ENCODE measurements at places on chromosomes 6 and 20.

DNA sequence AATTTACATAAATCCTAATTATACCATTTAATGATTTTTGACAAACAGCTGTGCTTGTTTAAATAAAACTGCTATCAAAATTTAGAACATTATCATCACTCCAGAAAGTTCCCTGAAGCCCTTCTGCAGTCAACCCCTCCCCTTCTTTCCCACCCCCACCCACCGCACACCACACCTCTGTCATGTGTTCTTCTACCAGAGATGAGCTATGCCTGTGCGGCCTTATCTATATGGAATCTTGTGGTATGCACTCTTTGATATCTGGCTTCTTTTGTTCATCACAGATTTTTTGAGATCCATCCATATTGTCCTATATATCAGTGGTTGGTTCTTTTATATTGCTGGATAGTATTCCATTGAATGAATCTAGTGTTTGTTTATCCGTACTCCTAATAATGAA lies 7.2 kb downstream of the MYLIP start:
- no peak for DNase-seq

DNA sequence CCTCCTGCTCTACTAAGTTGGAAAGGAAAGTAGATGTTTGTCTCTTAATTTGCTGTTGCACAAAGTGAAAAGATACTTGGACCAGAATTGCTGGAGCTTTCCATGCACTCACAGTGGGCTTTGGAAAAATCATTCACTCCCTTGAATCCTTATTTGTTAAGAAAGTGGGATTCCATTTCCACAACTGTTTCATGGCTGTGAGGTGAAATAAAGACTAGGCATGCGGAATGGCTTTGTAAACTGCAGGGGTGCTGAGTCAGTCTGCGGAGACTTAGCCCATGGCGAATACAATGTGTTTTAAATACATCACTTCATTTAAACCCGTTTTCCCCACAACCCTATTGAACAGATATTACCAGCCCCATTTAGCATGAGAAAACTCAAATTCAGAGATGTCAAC lies 36.8 kb upstream of the CLDN20 start:
- DNase-seq, result no peak

DNA sequence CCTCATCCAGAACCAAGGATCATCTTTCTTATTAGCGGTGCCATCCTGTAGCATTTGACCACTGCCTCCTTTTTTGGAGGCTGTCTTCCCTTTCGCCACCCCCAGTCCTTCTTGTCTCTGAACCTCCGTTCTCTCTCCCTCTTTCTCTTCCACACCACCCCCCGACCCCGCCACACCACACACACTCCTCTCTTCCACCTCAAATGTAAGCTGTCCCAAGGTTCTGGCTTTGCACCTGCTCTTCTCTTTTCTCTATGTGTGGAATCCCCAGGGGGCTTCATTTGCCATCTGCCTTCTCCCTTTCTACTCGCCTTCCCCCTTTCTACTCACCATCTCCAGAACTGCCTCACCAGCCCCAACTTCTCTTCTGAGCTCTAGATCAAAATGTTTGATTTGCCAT lies 111.3 kb upstream of the CDYL start:
- DNase-seq, result no peak

GRCh38 chr6:125346926-125347563 lies 45.3 kb upstream of the HDDC2 start:
- no peak for DNase-seq

DNA sequence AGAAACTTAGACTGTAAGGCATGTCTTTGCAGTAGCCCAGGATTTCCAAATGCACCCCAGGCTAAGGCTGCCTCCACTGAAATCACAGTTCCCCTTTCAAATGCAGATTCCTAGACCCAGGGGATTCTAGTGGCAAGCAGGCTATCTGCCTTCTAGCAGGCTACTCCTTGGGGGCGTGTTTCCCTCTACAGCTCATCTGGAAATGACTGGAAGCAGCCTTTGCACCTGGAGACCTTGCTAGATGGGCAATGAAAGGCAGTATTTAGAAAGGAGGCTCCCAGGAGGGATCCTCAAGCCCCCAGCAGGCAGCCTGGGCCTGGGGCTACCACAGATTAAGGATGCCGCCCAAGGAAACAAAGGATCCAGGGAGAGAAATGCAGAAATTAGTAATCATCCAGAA lies 26.0 kb upstream of the SYNDIG1 start:
- no peak for DNase-seq

DNA sequence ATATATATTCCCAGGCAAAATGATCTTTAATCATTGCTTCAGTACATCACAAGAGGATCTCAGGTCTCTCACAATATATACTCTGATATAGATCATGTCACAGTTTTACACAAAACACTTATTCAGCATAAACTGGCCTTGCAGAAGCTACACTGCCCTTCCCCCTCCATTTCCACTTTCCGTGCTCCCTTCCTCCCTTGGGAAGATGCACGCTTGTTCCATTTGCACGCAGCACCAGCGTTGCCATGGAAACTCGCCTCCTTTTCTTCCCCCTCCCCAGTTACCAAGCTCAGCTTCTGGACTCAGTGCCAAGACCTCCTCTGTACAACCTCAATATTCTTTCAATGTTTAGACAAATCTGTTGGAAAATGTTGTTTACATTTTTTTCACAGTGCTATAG lies 154.6 kb downstream of the RFPL4B start:
- no peak for DNase-seq

- no peak for DNase-seq
These were observed 8.9 kb downstream of the HTR1B start for GRCh38 chr6:77454386-77454785.

GRCh38 chr6:41934278-41935192 lies 7.1 kb downstream of the CCND3 start:
- DNase-seq, result no peak

DNA sequence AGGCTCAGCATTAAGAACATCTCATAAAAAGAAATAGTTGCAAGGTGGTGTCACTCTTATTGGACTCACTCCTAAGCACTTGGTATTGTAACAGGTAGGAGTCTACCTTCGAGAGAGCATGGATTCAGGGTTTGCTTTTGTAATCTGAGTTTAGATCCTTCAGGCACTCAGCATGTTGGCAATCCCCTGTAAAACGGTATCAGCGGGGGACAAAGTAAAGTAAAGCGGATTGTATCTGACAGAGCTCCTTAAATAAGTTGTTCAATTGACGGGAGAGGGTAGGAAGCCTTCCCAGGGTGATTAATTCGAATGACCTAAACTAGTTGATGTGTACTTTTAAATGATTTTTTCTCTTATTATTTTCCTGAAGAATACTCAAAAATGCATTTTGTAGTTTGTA lies 869.8 kb upstream of the EPHA7 start:
- no peak for DNase-seq

Data from stimulated activated CD4-positive, alpha-beta T cell treated with anti-CD3 and anti-CD28 coated beads, Interleukin-4, amount 100 ng/mL, for 4 hours (primary cell).